ENCODE measurements at places on chromosomes 4 and X.

DNA sequence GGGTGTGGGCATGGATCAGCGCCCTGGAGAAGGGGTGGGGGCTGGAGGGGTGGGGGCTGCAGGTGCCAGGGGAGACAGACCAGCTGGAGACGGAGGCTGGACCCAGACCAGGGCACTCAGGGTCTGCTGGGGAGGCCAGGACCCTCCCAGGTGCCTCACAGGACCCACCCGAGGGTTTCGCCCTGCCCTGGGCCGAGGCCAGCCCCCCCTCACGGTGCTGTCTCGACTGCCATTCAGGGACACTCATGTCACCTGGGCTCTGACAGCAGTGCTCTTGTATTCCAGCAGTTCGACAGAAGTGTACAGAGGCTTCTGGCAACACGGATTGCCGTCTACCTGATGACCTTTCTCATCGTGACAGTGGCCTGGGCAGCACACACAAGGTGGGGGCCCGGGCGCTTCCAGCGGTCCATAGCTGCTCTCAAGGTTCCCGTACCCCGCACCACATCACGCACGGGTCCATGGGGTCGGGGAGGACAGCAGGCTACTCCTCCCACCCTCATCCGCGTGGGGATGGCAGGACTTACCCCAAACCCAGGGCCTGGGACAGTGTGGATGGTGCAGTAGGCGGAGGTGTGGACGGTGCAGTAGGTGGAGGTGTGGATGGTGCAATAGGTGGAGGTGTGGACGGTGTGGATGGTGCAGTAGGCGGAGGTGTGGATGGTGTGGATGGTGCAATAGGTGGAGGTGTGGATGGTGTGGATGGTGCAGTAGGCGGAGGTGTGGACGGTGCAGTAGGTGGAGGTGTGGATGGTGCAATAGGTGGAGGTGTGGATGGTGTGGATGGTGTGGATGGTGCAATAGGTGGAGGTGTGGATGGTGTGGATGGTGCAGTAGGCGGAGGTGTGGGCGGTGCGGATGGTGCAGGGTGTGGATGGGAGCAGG, 18.1 kb downstream of the TMEM175 start:
- DNase-seq: no peak

DNA sequence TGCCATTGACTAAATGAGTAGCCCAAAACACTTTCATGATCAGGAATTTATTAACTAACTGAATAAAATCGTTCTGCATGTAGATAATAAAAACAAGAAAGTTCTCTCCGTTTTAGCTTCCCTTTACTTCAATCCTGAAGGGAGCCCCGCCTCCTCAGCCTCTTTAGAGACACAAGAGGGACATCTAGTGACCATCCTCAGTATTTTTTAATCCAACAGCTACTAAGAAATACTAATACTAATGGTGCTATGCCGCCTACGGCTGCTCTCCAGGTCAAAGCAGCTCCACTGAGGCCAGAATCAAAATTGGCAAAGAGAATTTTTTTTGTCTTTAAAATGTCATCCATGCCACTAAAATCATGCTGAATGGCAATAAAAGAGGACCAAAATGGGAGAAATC, 3.2 kb upstream of the PCDH19 start:
- DNase-seq: no peak

GRCh38 chrX:57138674-57139073, 1.5 kb upstream of the SPIN2A start:
- DNase-seq: no peak

DNA sequence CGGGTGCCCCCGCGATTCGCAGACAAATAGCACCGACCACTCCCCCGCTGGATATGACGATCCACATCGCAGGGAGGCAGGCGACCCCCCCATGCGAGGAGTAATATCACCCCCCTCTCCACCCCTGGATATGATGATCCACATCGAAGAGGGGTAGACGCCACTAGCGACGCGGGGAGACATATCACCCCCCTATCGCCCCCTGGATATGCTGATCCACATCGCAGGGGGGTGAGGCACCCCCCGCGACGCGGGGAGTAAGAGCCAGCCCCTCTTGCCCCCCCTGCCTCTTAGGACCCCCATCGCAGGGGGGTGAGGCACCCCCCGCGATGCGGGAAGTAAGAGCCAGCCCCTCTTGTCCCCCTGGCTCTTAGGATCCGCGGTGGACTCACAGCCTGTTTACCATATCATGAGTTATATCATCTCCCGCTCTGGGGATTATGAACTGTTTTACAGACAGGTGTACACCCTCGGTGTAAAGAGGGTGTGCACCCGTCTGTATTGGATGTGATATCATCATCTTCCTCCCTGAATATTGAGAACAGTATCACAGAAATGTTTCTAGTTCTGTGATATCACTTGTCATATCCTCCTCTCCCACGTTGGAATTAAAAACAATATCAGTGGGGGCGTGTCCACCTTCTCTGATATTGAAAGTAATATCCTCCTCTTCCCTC, 22.7 kb upstream of the DRD5 start:
- DNase-seq: no peak

DNA sequence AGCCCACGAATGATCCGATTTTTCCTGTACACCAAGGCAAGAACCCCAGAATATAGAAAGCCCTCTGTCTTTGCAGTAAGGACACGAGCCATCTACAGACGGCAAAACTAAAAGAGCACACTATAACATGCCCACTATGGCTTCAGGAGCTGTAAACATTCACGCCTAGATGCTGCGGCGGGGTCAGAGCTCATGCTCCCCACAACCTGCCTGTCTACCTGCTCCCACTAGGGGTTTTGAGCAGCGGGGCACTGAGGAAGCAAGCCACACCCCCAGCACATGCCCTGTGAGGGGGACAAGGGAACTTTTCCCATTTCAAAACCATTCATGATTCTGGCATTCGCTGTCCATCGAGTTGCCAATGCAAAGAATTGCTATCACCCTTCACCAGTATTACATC, 144.8 kb downstream of the PAPSS1 start:
- DNase-seq: no peak

DNA sequence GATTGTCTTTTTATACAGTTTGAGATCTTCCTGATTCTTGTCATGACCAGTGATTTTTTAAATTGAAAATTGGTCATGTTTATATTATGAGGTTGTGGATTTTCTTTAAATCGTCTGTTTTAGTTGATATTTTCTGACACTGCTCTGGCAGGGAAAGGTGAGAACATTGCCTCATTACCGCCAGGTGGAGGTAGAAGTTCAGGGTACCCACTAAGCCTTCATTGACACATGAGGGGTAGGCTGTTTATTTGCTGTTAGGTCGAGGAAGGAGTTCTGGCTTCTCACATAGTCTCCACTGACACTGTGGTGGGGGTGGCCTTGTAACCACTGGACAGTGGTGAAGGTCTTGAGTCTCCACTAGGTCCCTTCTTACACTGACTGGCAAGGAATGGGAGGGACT, 117.6 kb upstream of the GPR101 start:
- DNase-seq: no peak

- no peak for DNase-seq
These were observed 197.9 kb downstream of the SHOX start for GRCh38 chrX:828411-828959.

DNA sequence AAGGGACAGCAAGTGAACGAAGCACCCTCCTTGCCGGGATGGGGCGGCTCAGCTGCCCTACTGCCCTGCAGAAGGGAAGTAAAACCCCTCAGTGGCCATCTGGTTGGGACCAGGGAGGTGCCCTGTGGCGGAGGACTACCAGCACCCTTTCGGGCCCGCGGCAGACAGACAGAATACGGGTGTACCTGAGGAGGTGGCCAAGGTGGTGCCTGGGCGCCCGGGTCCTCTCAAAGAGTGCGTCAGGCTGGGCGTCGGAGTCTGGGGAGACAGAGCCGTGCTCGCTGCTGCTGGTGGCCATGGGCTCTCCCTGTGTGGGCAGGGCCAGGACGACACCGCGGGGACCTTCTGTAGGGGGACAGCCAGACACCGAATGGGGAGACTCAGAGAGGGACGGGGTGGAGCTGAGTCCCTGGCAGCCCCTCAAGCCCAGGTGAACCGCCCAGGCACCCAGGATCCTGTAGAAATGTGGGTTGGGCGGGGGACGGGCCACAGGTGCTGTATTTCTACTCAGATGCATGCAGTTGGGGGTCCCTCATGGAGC, 29.7 kb downstream of the PDHA1 start:
- no peak for DNase-seq

GRCh38 chr4:14428125-14428524, 574.2 kb upstream of the CPEB2 start:
- DNase-seq: no peak

DNA sequence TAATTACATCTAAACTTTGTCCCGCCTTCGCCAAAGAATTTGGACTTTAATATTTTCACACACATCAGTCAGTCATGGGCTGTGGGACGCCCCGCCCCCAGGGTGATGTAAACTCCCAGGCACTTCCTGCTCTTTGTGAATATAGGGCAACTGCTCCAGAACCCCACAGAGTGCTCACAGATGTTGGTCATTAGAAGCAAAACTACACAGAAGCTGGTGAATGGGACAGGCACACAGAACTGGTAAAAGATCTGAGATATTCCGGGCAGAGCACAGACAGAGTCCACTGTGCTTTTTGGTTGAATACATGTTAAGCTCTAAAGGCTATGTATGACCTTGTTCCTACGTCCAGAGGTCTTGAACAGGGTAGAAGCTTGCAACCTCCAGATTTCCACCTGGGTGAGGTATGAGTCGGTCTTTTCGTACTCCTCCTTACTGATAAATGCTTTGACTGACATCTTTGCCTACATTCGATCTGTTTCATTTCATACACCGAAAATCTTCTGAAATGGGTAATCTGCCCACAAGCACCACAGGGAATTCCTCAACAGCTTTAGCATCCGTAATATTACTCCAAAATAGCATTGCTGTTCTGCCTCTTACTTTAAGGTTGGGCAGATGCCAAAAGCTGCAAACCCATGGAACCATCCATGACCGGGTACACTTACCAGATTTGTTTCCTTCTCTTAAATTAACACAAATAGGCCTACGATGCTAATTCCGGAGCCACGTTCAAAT, 144.6 kb downstream of the AMELX start:
- no peak for DNase-seq

- DNase-seq: no peak
These were observed 7.2 kb upstream of the ADD1 start for GRCh38 chr4:2836391-2836859.

DNA sequence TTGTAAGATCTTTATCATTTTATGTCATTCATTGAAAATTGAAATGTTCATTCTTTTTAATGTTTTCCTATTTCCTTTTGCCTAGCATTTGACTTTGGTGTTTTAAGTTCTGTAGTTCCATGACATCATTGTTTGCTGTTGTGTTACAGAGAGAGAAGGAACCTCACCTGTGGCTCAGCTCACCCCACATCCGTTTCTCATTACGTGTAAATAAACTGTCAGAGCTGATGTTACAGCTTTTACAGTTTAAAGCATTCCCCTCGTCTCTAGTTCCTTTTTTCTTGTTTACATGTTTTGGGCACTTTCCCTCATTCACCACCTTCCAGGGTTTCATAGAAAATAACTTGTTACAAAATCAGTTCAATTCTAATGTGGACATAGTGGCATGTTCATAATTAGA, 137.2 kb downstream of the FNIP2 start:
- DNase-seq: no peak

DNA sequence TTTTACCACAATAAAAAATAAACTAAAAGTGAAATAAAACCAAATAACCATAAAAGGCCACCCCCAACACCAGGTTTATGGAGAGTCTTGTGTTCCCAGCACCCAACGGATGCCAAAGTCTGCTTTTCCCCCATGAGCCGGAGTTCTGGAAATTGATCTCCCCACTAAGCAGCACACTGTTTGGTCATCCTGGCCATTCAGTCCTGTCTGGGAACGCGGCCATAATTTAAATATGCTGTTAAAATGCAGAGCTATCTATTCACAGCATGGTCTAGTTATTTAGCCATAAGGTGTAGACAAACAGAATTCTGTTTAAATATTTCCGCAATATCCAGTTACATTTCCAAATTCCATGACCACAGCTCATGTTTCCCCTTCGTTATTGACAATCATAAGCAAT, 129.6 kb upstream of the TBL1X start:
- DNase-seq: no peak

DNA sequence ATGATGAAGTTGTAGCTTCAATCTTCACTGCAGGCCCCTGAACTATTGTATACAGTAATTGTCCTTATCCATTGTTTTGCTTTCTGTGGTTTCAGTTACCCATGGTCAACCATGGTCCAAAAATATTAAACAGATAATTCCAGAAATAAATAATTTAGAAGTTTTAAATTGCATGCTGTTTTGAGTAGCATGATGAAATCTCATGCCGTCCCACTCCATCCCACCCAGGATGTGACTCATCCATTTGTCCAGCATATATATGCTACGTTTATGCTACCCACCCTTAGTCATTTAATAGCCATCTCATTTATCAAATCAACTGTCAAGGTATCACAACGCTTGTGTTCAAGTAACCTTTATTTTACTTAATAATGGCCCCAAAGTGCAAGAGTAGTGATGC, 34.5 kb downstream of the IQCM start:
- DNase-seq: no peak

- DNase-seq: no peak
These were observed 95.3 kb upstream of the HPRT1 start for GRCh38 chrX:134364711-134365110.

GRCh38 chr4:168882650-168883233, 127.3 kb downstream of the CBR4 start:
- no peak for DNase-seq

- DNase-seq: no peak
These were observed 19.9 kb upstream of the PPP3CA start for GRCh38 chr4:101367201-101367600.

- no peak for DNase-seq
These were observed 97.0 kb upstream of the PDHA2 start for GRCh38 chr4:95742872-95743271.

- DNase-seq: no peak
These were observed 669.3 kb downstream of the NLGN4X start for GRCh38 chrX:5559386-5559785.

DNA sequence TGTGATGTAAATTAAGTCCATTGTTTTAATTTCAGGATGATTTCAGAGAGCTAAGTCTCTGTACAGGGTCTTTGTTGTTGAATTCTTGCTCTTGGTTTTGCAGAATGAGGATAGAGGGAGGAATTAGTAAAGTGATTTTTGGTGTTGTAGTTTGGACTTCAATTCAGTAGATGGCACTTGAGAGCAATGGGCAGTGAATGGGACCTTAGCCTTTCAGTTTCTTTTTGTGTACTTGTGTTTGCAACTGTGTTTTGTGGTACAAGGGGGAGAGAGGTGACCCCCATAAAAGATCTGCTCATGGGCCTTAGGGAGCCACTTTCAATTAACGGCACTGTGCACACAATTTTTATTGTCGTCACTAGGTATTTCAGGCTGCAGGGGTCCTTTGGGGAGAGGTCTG, 340.0 kb downstream of the DCAF12L2 start:
- no peak for DNase-seq

GRCh38 chr4:7843831-7844593, 95.6 kb downstream of the AFAP1 start:
- DNase-seq: peak; percentile 85

DNA sequence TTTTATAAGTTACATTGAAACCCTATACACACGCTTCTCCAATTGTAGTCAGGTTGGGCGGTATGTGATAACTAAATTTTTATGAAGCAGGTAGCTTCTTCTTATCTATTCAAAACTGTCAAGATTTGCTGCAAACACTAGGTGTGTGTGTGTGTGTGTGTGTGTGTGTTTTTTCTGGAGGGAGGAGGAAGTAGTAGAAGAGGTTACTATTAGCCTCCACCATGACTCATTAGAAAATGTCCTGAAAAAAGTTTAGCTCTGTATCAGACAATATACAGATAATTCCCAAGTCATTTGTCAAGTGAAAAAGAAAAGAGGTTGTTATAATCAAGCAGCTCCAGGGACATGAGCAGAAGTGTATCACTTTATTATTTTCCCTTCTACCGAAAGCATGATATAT, 33.9 kb downstream of the PCDH7 start:
- DNase-seq: no peak
